Activated CD4-positive, alpha-beta T cell treated with anti-CD3 and anti-CD28 coated beads, Interleukin-2, amount 50 U/mL, for 16 hours (primary cell): ENCODE measurements at places on chromosomes 7 and 10.
A peak's percentile ranks its signal among the peaks of the same experiment; 100 is the strongest.

DNA sequence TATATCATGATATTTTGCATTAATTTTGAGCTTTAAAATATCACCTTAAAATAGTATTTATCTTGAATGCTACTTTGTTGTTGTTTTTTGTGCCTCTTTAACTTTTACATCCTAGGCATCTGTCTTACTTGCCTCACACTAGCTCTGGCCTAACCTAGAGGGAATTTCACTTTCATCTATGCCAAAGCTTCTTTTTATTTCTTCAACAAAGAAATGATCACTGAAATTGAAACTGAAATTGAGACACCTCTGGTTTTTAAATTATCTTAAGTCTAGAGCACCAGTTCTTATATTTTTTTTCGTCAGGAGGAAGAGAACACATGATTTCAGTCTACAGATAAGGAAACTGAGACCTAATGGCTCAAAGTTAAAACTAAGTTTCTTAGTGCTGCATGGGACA is 3.5 kb upstream of the SCIN start:
- DNase-seq: peak; percentile 22

DNA sequence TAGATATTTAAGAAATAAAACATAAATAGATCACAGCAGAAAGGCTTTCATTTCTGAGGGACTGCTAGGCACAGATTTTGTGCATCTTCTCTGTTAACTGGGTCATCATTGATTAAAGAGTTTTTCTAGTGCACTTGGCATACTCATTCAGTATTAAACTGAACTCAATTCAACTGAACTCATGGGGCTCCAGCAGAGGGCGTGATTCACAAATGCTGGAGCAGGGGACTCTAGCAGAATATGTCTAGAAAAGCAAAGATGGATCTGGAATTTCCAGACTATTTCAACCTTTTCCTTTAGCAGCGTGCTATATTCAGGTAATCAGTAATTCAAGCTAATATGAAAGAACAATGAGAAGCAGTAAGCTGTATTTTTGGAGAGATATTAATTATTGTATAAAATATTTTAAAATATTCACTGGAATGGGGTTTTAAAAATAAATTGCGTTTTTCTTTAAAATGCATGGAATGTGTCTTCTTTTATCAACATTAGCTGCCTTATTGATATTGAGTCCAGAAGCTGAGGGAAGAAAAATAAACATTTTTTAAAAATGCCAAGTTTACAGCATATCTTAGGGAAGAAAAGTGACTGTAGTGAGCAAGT is 296.8 kb upstream of the CACNA2D1 start:
- DNase-seq: no peak

GRCh38 chr10:61919646-61920215 is 18.2 kb downstream of the ARID5B start:
- no peak for DNase-seq

- DNase-seq: no peak
Observed at GRCh38 chr10:77498210-77498609, 139.4 kb downstream of the KCNMA1 start.

GRCh38 chr7:22640269-22640668 is 86.7 kb upstream of the IL6 start:
- DNase-seq: peak; percentile 89

GRCh38 chr10:121296881-121297585 is 301.2 kb downstream of the FGFR2 start:
- DNase-seq: no peak

GRCh38 chr7:133973710-133974109 is 153.4 kb upstream of the LRGUK start:
- no peak for DNase-seq
